ENCODE measurements at places on chromosomes 6 and 20.

GRCh38 chr20:34907616-34908469, 31.4 kb downstream of the ACSS2 start:
- peak; percentile 49 for DNase-seq

GRCh38 chr20:2978519-2978918, 64.9 kb upstream of the GNRH2 start:
- DNase-seq, result no peak

- DNase-seq, result no peak
Measured at GRCh38 chr6:95243053-95243452, 334.3 kb upstream of the MANEA start.

- DNase-seq, result no peak
Measured at GRCh38 chr6:16654701-16655100, 106.6 kb downstream of the ATXN1 start.

DNA sequence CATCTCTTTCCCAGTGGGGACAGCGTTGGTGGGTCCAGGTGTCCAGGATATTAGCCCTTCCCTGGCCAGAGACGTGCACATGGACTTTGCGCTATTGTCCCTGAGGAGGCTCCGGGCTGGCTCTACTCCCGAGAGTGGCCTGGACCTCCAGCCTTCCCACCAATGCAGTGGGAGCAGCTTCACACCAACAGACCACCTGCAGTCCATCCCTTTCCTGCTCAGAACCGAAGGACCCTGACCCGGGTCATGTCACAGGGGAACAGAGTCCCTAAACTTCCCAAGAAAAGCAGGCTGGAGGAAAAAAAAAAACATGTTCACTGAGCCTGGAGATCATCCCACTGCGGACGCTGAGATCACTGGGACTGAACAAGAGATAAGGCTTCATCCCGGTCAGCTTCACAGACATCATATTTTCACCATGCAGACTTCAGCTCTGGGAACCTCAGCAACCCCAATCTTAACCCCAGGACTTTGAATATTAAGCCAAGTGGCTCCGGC, 18.3 kb downstream of the ZMYND8 start:
- no peak for DNase-seq

DNA sequence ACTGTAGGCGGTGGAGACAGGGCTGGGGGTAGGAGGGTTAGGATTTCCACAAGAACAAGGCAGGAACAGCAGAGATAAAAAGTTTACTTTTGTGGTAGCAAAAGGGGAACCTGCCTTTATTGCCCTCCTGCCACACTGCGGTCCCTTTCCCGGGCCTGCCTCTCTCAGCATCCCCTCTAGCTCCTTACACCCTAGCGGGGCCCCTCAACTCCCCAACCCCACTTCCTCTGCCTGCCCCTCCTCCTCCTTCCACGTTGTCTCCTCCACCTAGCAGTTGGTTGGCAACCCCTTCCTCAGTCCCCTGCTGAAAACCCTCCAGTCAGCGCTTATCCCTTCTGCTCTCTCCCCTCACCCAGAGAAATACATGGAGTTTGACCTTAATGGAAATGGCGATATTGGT, 714 bp downstream of the AIF1 start:
- DNase-seq, result no peak

GRCh38 chr6:149960488-149960887, 3.3 kb upstream of the ULBP1 start:
- no peak for DNase-seq

DNA sequence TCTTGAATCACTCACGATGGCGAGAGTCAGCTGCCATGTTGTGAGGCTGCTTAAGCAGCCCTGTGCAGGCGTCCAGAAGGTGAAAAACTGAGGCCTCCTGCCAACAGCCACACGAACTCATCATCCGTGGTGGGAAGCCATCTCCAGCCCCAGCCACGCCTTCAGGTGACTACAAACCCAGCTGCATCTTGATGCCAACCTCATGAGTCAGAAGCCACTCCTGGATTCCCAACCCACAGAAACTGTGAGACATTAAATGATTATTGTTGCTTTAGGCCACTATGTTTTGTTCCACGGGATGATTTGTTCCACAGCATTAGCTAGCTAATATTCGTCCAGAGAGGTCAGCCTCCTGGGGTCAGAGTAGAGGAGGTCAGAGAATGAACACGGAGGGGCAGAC, 80.5 kb downstream of the SNX5 start:
- no peak for DNase-seq

- no peak for DNase-seq
Measured at GRCh38 chr6:152098683-152099082, 291.2 kb downstream of the ESR1 start.

DNA sequence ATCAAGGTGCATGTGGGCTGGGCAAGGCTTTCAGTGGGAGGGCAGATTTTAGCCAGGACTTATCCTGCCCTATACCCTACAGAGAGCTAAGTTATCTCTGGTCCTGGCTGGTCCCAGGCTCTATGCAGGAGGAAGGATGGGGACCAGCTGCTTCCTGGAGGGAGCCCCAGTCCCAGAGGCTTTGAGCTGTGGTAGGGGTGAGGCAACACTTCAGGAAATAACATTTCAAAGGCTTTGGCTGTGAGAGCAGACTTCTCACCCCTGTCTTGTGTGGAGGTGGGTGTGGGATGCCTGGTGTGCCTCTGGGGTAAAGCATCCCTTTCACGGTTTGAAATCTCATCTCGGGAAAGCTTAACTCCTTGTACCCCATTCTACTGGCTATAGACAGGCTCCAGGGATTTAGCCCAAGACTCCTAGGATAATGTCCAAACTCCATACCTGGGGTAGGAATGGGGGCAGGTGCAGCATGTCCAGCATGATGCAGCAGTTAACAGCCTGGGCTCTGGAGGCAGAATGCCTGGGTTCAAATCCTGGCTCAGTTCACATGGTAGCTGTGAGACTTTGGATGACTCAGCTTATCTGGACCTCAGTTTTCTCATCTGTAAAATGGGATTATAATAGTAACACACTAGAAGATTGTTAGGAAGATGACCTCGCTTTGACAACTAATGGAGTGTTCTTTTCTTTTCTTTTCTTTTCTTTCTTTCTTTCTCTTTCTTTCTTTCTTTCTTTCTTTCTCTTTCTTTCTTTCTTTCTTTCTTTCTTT, 27.5 kb upstream of the SIRPA start:
- DNase-seq, result no peak

DNA sequence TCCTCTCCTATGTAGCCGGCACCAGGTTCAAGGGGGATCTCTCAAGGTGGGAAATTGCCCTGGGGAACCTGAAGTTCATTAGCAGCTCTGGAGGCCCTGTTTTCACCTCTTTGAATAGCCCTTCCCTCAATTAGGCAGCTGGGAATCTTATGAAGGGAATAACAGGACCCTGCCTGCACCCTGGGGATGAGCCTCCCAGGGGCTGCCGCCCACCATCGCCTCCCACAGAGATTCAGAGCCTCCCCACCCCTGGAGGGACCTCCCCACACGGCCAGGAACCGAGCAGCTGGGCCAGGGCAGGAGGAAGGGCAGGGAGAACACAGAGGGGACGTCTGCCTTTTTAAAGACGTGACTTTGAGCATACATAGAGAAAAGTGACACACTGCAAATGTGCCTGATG, 4.6 kb upstream of the EEF1A2 start:
- DNase-seq, result no peak

GRCh38 chr20:6606651-6607050, 160.8 kb upstream of the BMP2 start:
- DNase-seq, result no peak

All from 8988T (cell line).